ENCODE measurements at places on chromosomes 3 and 15. TPM values are rescaled to one million over a fixed set of nuclear protein-coding genes. Genes with fewer than 3 reads are reported as not detected.

- no peak for DNase-seq
Measured at GRCh38 chr3:111721747-111722146, 126.6 kb upstream of the ZBED2 start.

DNA sequence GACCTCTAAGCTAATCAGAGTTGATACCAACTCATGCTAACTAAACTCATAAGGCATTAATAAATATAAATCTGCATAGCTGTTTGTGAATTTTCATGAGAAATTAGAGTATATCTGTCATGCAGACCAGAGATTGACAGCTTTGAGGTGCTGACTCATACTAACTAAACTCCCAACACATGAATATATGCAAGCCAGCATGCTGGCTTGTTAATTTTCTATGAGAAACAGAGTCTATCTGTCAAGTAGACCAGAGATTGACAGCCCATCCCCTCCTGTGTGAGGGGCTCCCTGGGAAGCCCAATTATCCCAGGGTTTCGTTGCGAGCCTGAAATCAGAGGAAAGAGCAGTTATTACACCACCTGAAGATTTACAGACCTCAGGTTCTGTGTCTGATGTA lies 69.3 kb downstream of the CD47 start:
- no peak for DNase-seq

RFX7 gene
- 16.0 TPM for total RNA-seq

ZMYND10 gene
- total RNA-seq = 0.78 TPM

ZCWPW2 gene
- total RNA-seq = 0.94 TPM

MUC20 gene
- not detected for total RNA-seq

DNA sequence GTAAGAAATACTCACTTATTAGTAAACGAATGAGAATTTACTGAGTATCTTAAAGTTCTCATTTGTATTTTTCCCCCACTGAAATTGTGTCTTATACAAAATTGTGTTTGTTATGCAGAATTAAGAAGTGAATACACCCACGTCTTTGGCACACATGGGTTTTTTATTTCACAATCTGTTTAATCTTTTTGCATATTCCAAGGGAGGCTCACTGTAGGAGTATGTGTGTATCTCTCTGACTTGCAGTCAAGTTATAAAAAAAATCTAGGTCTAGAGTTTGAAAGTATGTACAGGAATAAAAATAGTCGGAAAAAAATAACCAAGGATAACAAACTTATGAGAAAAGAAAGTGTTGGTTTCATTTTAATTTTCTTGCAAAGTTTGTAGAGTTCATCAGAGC lies 255.2 kb downstream of the PDCD6IP start:
- DNase-seq = no peak

GRCh38 chr3:8523041-8523440 lies 21.4 kb downstream of the LMCD1 start:
- no peak for DNase-seq

GRCh38 chr3:125240496-125240895 lies 27.9 kb upstream of the SLC12A8 start:
- DNase-seq = peak; percentile 29

- DNase-seq = no peak
Measured at GRCh38 chr15:39937696-39938095, 3.8 kb downstream of the EIF2AK4 start.

MAP6D1 gene
- total RNA-seq = 2.2 TPM

TRMT10C gene
- 26.9 TPM for total RNA-seq

OSBPL10 gene
- total RNA-seq = 9.6 TPM

PROS1 gene
- 1.0 TPM for total RNA-seq
